ENCODE measurements at places on chromosomes 2 and 18. TPM values are rescaled to one million over a fixed set of nuclear protein-coding genes. Genes with fewer than 3 reads are reported as not detected.

GRCh38 chr2:207854484-207855440 is 85.1 kb upstream of the FZD5 start:
- DNase-seq, result no peak
- peaks cover 23% of the 10 kb centered on the region for H3K4me1 ChIP-seq
- no peak overlapping the region for H3K27ac ChIP-seq
- no peaks in the 10 kb centered on the region for H3K36me3 ChIP-seq

GRCh38 chr18:10860928-10861327 is 288.4 kb downstream of the PIEZO2 start:
- no peak overlapping the region for H3K4me3 ChIP-seq
- H3K4me1 ChIP-seq, result no peaks in the 10 kb centered on the region
- H3K27ac ChIP-seq, result no peak overlapping the region
- DNase-seq, result no peak
- H3K27me3 ChIP-seq, result no peaks in the 10 kb centered on the region
- H3K36me3 ChIP-seq, result no peaks in the 10 kb centered on the region

DNA sequence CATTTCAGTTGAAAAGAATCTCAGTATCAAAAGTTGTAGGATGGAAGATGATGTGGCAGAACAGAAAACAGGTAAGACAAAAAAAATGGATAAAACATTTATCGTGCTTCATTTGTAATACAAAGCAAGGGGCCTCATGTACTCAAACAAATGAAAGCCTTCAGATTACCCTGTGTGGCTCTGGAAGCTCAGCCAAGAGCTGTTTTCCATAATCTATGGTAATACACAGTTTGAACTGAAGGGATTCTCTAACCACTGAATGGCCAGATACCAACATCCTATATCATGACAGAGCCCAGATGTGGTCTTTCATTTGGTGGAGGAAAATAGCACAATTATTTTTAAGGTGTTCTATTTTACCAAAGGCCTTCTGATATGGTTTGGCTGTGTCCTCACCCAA is 272.1 kb upstream of the RND3 start:
- no peak overlapping the region for H3K27ac ChIP-seq
- H3K4me1 ChIP-seq, result peaks cover 3% of the 10 kb centered on the region
- H3K4me3 ChIP-seq, result no peak overlapping the region
- no peak for DNase-seq
- H3K36me3 ChIP-seq, result no peaks in the 10 kb centered on the region

DNA sequence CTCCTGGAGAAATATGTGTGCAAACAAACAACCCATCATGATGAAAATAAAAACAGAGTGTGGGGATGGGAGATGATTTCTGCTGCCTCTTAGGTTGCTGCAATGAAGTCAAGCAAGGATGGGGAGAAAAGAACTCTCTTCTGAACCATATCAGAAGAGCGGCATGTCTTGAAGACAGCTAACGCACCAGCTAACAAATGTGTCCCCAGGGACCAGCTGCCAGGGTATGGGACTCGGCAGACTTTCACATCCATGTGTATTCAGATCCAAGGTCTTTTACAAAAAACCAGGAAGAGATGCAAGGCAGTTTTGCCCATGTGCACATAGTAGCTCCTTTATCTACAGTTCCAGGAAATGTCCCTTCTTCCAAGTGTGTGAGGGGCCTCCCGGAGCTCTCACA is 125.4 kb downstream of the CLIP4 start:
- no peaks in the 10 kb centered on the region for H3K36me3 ChIP-seq
- no peak overlapping the region for H3K27ac ChIP-seq
- H3K4me1 ChIP-seq, result no peaks in the 10 kb centered on the region
- H3K4me3 ChIP-seq, result no peak overlapping the region

DNA sequence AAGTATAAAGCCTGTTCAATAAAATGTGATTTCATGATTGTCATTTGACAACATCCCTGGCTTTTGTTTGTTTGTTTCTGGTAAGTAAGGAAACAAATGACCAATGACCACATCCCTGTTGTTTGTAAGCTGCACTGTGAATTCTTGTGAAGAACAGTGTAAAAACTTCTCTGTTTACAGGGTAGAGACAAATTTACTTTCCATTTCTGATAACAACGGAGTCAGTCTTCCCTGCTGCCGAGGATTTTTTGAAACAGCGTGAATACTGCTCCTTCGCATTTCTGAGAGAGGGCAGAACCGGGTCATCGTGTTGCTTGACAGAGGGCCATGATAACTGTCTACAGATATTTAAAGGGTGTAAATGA is 38.4 kb upstream of the CTAGE1 start:
- no peaks in the 10 kb centered on the region for H3K36me3 ChIP-seq
- DNase-seq, result no peak
- H3K27me3 ChIP-seq, result no peaks in the 10 kb centered on the region
- no peak overlapping the region for H3K4me3 ChIP-seq
- H3K4me1 ChIP-seq, result peaks cover 15% of the 10 kb centered on the region

The LYPD6 gene
- total RNA-seq, result 4.1 TPM

The FEV gene
- total RNA-seq, result not detected

The SMC6 gene
- 38.2 TPM for total RNA-seq

The RAX gene
- total RNA-seq, result 78.1 TPM

Measured in neural progenitor cell (in vitro differentiated cells).